ENCODE measurements at places on chromosomes 2 and 18. TPM values are rescaled to one million over a fixed set of nuclear protein-coding genes. Genes with fewer than 3 reads are reported as not detected.

The DTYMK gene
- 67.9 TPM for total RNA-seq

The PRSS56 gene
- not detected for total RNA-seq

The TUBB6 gene
- total RNA-seq = 15.6 TPM

The COMMD1 gene
- 21.5 TPM for total RNA-seq

The CDH19 gene
- not detected for total RNA-seq

The DPP10 gene
- total RNA-seq = not detected

The HOXD13 gene
- total RNA-seq = not detected

The TEX44 gene
- not detected for total RNA-seq

The B3GNT7 gene
- 0.42 TPM for total RNA-seq

The PROC gene
- not detected for total RNA-seq

The SULT1C4 gene
- not detected for total RNA-seq

The GTF2A1L gene
- not detected for total RNA-seq

The ARHGEF33 gene
- 0.62 TPM for total RNA-seq

The SNORC gene
- 2.1 TPM for total RNA-seq

DNA sequence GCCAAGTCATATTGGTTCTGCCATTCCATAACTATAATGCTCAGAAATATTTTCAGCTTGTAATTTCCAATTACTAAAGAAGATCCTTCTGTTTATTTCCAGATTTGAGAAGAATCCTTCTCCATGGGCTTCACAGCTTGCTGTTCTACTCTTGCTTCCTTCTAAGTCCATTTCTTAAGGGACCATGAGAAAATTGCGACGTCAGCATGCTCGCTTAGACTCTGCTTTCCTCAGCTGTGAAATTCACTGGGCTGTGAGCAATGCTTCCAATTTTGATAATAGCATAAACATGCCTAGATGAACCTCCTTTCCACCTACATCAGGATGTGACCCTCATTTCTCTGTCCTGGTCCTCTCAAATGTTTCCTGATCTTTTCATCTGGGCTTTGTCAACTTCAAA lies 145.3 kb upstream of the CDH20 start:
- DNase-seq = no peak
- H3K4me3 ChIP-seq = no peak overlapping the region
- no peaks in the 10 kb centered on the region for H3K36me3 ChIP-seq
- H3K27me3 ChIP-seq = no peaks in the 10 kb centered on the region
- no peak overlapping the region for H3K27ac ChIP-seq
- no peaks in the 10 kb centered on the region for H3K4me1 ChIP-seq

- peaks cover 36% of the 10 kb centered on the region for H3K4me1 ChIP-seq
- H3K27me3 ChIP-seq = peaks cover 1% of the 10 kb centered on the region
- H3K36me3 ChIP-seq = peaks cover 13% of the 10 kb centered on the region
- DNase-seq = no peak
Observed at GRCh38 chr18:23227726-23228070, 92.4 kb downstream of the CABLES1 start.

DNA sequence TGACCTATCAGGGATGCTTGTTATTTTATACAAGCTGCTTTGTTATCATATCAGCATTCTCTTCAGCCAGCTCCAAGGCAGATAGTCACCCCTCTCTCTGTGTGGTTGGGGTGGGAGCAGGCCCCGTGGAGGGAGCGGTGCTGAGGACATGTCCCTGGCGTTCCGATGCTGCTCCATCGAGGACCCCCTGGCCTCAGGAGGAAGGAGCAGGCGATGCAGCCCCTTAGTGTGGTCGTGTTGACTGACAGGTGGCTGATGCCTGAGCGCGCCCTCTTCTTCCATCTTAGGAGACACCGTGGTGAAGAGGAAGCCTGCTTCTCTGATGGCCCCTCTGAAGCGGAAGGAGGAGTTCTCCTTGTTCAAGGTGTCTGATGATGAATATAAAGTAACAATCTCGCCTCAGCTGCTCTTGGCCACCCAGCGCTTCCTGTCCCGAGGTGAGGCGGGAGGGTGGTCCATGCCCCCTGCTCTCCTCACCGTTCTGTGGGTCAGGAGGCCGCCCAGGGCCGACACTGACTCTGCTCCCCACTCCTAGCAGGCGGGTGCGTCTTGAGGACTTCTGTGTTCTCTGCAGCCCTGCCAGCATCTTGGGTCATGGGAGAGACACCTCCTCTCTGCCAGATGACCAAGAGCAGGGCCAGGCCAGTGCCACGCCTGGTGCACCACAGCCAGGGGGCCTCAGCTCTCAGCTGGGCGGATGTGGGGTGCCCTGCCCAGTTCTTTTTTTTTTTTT lies 10.6 kb downstream of the CNNM3 start:
- H3K27ac ChIP-seq = no peak overlapping the region
- H3K4me1 ChIP-seq = peaks cover 2% of the 10 kb centered on the region
- H3K36me3 ChIP-seq = peaks cover 6% of the 10 kb centered on the region
- no peak overlapping the region for H3K4me3 ChIP-seq
- no peak for DNase-seq

GRCh38 chr2:10550206-10551001 lies 102.3 kb upstream of the ODC1 start:
- peaks cover 31% of the 10 kb centered on the region for H3K27me3 ChIP-seq
- H3K4me1 ChIP-seq = peaks cover 19% of the 10 kb centered on the region
- H3K36me3 ChIP-seq = no peaks in the 10 kb centered on the region

GRCh38 chr2:239019183-239019581 lies 171.3 kb downstream of the TWIST2 start:
- no peak overlapping the region for H3K27ac ChIP-seq
- H3K4me1 ChIP-seq = no peaks in the 10 kb centered on the region
- peak; percentile 19 for DNase-seq
- H3K27me3 ChIP-seq = peaks cover 2% of the 10 kb centered on the region
- H3K4me3 ChIP-seq = no peak overlapping the region

DNA sequence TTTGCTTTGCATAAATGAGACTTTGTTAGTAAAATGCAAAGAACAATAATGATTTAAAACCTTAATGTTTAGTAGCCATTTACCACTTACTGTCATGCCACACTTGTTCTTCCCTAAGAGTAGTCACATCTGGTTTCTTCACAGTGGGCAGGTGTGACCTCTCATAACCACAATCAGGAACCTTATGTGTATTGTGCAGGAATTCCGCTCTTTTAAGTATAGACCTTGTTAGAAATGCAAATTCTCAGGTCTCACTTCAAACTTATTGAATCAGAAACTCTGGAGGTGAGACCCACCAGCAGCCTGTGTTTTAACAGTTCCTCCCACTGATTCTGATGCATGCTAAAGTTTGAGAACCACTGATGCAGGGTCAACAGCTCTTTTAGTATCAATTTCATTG lies 518.8 kb upstream of the MEX3C start:
- no peak overlapping the region for H3K4me3 ChIP-seq
- no peak overlapping the region for H3K27ac ChIP-seq
- DNase-seq = no peak
- no peaks in the 10 kb centered on the region for H3K4me1 ChIP-seq
- no peaks in the 10 kb centered on the region for H3K36me3 ChIP-seq
- H3K27me3 ChIP-seq = no peaks in the 10 kb centered on the region

- H3K4me1 ChIP-seq = no peaks in the 10 kb centered on the region
- no peak overlapping the region for H3K27ac ChIP-seq
- peaks cover 7% of the 10 kb centered on the region for H3K27me3 ChIP-seq
- DNase-seq = no peak
- H3K36me3 ChIP-seq = no peaks in the 10 kb centered on the region
Observed at GRCh38 chr2:55782528-55783173, 89.0 kb upstream of the PNPT1 start.

DNA sequence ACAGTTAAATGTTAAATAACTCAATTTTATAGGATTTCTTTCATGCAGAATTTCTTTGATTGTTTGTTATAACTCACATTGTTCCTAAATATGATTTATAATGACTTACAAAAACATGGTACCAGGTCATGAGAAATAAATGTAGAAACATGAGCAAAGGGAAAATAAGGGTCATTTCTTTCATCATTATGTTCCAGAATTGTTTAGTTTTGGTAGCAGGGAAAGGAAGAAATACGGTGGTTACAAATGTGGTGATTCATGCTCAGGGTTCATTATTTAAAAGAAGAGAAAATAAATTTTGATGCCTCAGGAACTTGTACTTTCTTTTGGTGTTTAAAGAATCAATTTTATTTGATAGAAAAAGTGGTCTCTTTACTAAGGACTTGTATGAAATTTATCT lies 4.4 kb downstream of the LYPD6B start:
- no peaks in the 10 kb centered on the region for H3K36me3 ChIP-seq
- peaks cover 57% of the 10 kb centered on the region for H3K27me3 ChIP-seq
- no peak overlapping the region for H3K27ac ChIP-seq
- DNase-seq = no peak

DNA sequence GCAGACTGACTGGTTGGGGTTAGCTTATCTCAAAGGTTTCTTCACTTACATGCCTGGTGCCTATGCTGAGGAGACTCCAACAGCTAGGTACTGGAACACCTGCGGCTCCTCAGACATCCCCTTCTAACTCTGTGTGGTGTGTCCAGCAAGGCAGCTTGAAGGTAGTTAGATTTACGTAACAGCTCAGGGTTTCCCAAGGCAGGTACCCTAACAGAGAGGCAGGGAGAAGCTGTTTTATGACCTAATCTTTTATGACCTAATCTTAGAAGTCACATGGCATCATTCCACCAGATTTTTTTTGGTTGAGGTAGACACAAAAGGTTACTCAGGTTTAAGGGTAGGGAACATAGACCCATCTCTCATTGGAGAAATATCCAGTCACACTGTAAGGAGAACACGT lies 17.4 kb upstream of the PAPOLG start:
- H3K4me1 ChIP-seq = peaks cover 12% of the 10 kb centered on the region
- H3K27ac ChIP-seq = no peak overlapping the region
- peaks cover 46% of the 10 kb centered on the region for H3K27me3 ChIP-seq
- no peak overlapping the region for H3K4me3 ChIP-seq
- no peak for DNase-seq

- peaks cover 20% of the 10 kb centered on the region for H3K36me3 ChIP-seq
- no peaks in the 10 kb centered on the region for H3K27me3 ChIP-seq
- DNase-seq = peak; percentile 71
- H3K4me3 ChIP-seq = peak overlapping the region; percentile 59
- peak overlapping the region; percentile 80 for H3K27ac ChIP-seq
Observed at GRCh38 chr2:27683390-27684071, 19.8 kb downstream of the SLC4A1AP start.

DNA sequence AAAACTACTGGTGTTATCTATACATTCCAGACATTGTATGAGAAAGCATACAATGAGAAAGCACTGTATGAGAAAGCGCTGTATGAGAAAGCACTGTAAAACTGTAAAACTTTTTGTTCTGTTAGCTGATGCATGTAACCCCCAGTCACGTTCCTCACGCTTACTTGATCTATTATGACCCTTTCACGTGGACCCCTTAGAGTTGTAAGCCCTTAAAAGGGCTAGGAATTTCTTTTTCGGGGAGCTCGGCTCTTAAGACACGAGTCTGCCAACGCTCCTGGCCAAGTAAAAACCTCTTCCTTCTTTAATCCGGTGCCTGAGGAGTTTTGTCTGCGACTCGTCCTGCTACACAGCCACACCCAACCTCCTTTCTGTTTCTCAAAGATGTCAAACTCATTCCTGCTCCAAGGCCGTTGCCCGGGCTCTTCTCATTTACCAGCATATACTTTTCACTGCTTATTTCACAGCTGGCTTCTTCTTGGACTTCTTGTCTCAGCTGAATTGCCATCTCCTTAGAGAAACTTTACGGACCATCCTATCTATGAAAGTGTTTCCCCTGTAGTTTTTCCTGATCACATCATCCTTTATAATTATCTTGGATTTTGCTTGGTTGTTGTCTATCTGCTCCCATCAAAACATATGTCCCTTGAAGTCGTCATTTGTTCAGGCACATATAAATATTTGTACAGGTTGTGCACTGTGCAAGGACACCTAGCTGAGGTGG lies 29.8 kb upstream of the YES1 start:
- no peak overlapping the region for H3K4me3 ChIP-seq
- DNase-seq = no peak
- no peak overlapping the region for H3K27ac ChIP-seq
- no peaks in the 10 kb centered on the region for H3K36me3 ChIP-seq

GRCh38 chr18:49875155-49875554 lies 61.8 kb upstream of the ACAA2 start:
- H3K4me1 ChIP-seq = peaks cover 9% of the 10 kb centered on the region
- DNase-seq = no peak
- no peaks in the 10 kb centered on the region for H3K36me3 ChIP-seq
- no peak overlapping the region for H3K27ac ChIP-seq
- peaks cover 21% of the 10 kb centered on the region for H3K27me3 ChIP-seq

- no peak for DNase-seq
- H3K4me3 ChIP-seq = no peak overlapping the region
- no peaks in the 10 kb centered on the region for H3K27me3 ChIP-seq
- H3K27ac ChIP-seq = no peak overlapping the region
Observed at GRCh38 chr2:89833116-89833779, 1141.8 kb downstream of the RPIA start.

GRCh38 chr2:11757101-11757500 lies 10.7 kb downstream of the LPIN1 start:
- DNase-seq = no peak
- H3K27me3 ChIP-seq = no peaks in the 10 kb centered on the region

- no peak overlapping the region for H3K4me3 ChIP-seq
- no peaks in the 10 kb centered on the region for H3K27me3 ChIP-seq
- H3K36me3 ChIP-seq = no peaks in the 10 kb centered on the region
- DNase-seq = no peak
Observed at GRCh38 chr2:207854484-207855440, 85.1 kb upstream of the FZD5 start.

DNA sequence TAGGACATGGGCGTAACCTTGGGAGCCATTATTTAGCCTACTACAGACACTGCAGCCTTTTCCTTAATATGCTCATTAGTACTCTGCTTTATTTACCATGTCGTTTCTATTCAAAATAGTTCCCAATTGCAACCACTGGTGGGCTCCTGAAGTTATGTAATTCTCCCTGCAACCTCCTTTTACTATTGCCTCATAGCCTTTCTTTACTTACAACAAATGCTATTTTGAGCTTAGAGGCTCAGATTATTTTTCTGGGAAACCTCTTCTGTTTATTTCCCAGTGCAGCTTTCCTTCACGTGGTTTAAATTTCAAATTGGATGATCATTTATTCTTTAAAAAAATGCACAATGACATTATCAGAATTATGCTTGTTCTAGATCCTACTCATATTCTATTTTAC lies 492.3 kb upstream of the TMEFF2 start:
- H3K4me1 ChIP-seq = no peaks in the 10 kb centered on the region
- no peak overlapping the region for H3K4me3 ChIP-seq
- no peaks in the 10 kb centered on the region for H3K27me3 ChIP-seq
- no peak overlapping the region for H3K27ac ChIP-seq
- no peak for DNase-seq

DNA sequence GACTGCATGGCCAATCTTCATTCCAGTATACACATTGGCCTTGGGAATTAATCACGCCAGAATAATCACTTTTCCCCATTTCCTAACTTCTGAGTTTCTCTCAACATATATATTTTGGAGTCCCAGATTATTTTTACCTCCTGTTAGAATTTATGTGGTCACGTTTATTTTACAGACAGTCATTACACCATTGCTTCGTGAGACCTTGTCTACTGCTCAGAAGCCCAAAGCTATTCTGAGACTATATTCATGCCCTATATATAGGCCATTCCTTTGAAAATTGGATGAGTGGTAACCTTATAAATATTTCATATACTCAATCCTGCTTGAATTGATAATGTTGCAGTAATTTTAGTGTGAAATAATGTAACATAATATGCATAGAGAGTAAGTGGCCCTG lies 610.0 kb upstream of the CDH2 start:
- DNase-seq = no peak
- no peak overlapping the region for H3K27ac ChIP-seq
- H3K27me3 ChIP-seq = no peaks in the 10 kb centered on the region
- H3K36me3 ChIP-seq = no peaks in the 10 kb centered on the region
- peaks cover under 1% of the 10 kb centered on the region for H3K4me1 ChIP-seq
- H3K4me3 ChIP-seq = no peak overlapping the region

GRCh38 chr2:114609203-114609602 lies 166.8 kb downstream of the DPP10 start:
- H3K4me1 ChIP-seq = no peaks in the 10 kb centered on the region
- no peaks in the 10 kb centered on the region for H3K36me3 ChIP-seq
- H3K4me3 ChIP-seq = no peak overlapping the region
- DNase-seq = no peak
- no peaks in the 10 kb centered on the region for H3K27me3 ChIP-seq
- H3K27ac ChIP-seq = no peak overlapping the region

Data from activated naive CD8-positive, alpha-beta T cell treated with anti-CD3 and anti-CD28 coated beads, Interleukin-2, amount 10 ng/mL, durations not matched to agents 7 days and 5 days (primary cell).